ENCODE measurements at places on chromosomes 16 and 17.
A peak's percentile ranks its signal among the peaks of the same experiment; 100 is the strongest.

DNA sequence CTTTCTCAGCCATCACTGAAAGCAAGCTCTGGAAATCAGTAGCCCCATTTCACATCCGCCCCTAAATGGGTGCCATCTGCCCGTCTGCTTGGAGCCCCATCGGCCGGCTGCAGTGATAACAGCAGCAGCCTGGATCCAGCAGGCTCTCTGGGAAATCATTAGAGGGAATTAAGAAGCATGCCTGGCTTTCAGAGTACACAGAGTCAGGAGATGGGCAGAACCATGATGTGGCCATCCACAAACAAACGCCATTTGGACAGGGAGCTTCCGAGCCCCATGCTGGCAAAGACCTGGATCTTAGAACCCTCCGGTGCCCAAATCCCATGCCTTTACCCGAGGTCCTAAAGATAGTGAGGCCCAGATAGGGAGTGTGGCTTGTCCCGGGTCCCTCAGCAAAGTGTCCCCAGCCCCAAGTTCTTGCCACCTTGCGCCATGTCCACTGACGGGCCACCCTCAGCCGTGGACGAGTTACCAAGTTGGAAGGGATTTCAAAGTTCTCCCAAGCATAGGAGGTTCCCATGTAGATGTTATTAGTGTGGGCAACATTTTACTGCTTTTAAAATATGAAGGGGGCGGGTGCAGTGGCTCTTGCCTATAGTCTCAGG is 1.0 kb upstream of the LITAF start:
- ATAC-seq = no peak

DNA sequence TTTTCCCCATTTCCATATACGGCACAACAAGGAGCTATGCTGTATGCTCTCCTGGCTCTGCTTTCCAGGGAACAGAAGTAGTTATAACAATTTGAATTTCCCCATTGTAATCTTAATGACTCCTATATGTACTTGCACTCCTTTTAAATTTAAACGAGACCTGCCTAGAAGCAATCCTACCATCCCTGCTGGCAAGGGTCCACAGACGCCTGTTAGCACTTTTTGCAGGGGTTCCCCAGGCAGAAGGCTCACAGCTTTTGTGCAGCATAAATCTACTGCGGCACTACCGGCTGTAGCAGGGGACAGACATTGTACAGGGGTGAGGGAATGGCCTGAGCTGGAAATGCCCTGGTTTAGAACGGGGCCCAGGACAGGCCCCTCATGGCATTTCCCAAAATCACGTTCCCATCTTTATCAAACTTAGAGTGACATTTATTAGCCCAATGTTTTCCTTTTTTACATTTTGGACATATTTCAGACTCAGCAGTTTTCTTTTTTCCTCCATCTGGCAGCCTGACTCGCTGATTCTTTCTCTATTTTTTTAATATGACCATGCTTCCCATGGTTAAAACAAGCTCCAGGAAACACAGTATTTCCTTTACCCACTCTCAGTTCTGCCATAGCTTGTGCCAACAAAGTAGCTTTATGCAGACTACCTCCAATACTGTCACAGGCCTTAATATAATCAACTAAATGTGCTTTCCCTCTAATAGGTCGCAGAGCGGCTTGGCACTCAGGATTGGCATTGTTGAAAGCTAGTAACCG is 35.4 kb upstream of the USP22 start:
- ATAC-seq = no peak

GRCh38 chr17:18136357-18136756 is 27.8 kb downstream of the MYO15A start:
- peak; percentile 13 for ATAC-seq

DNA sequence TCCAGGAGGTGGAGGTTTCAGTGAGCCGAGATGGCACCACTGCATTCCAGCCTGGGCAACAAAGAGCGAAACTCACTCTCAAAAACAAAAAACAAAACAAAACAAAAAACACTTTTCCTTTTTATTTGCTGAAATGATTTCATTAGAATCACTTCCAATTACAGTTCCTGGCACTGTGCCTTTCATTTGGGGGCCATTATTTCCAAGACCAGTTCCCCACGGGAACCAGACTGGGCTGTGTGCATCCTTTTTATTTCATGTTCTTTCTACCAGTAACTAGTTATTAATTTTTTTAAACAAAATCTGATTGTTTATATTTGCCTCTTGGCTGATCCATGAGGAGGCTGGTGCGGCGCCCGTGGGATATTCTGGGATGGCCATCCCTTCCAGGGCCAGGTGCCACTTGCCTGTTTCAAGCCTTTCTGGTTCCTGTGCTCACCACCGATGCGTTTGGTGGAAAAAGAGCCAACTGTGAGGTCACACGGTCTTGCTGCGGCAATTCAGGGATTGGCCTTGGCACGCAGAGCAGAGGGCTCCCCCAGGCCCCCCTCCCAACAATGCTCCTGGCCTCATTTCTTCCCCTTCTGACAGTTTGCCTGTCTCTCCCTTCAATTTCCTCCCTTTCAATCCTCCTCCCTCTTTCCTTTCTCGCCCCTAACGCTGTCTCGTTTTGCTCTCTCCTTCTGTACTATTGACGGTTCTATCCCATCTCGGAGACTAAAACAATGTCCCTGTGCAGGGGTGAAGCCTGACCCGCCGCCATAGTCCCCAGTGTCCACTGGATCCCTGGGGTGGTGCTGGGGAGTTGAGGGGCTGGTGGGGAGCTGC is 13.4 kb downstream of the UBALD1 start:
- no peak for ATAC-seq

DNA sequence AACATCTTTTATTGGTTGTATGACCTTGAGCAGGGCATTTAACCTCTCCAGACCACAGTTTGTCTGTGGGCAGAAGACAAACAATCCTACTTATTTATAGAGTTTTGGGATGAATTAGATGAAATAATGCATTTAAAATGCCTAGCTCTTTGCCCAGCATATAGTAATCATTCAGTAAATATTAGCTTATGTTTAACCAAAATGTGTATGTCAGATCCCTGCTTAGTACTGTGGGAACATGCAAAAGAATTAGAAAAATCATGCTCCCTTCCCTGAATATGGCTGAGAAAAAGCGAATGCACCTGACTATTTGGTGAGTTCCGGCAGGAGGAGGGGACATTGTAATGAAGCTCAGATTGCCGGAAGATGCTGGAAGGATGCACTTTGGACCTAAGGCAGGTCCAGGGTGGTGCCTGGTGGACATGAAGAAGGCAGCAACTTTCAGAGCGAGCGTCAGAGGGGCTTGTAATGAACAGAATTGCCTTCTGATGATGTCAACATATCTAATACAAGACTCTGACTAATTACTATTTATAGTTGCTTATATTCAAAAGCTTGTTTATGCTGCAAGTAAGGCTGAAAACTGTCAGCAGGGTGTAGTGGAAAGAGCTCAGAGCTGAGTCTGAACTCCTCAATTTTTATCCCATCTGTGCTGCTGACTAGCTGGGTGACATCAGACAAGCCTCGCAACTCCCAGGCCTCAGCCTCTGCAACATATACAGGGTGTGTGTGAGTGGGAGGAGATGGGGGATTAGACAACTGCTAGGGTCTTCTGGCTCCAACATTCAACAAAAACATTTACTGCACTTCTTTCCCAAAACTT is 221.2 kb downstream of the PRKCA start:
- peak; percentile 94 for ATAC-seq

GRCh38 chr17:40556884-40557414 is 8.3 kb downstream of the CCR7 start:
- peak; percentile 80 for ATAC-seq

DNA sequence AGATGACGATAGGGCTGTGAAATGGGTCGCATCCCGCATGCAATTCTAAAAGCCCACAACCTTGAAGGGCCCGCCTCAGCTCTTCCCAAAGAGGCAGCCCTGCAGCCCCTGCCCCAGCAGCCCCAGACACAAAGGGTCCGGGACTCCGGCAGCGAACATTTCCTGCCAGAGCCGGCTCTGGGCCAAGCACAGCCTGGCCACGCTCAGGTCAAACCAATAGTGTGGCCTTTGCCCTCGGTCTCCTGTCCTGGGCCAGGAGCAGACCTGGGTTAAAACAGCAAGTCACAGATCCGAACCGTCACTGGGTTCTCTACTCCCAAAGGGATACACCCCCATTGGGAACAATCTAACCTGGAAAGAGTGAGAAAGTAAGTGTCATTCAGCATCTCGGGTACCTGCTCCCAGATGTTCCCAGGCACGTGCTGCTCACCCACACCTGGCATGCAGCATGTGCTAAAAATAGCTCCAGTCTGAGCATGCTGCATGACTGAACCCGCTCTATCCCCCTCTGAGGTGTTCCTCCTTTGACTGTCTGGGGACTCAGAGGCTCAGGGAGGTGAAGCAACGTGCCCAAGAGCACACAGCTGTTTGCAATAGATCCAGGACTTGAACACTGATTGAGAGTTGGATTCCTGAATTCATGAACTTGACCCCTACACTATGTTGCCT is 22.2 kb upstream of the ATP2A3 start:
- ATAC-seq = no peak

DNA sequence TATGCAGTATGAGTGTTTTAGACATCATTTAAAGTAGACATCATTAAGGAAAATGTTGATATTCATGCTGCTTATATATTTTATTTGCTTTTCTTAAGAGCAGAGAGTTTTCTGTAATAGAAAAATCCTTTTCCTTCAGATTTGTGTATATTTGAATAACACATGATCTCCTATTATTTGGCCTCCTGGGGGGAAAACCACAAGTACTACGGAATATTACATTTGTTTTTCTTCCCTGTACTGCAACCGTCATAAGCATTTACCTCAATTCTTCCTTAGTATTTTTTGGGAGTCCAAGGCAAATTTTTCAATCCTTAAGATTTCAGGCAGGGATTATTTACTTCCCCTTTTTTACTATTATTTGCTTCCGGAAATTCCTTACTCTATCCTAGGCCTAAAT is 6.0 kb downstream of the RSPRY1 start:
- no peak for ATAC-seq

- no peak for ATAC-seq
These were observed 6.3 kb downstream of the LMF1 start for GRCh38 chr16:964356-965035.

Data from motor neuron (in vitro differentiated cells).